SIG-M5 (cell line): ENCODE measurements at places on chromosomes 5 and 9.

- no peak for DNase-seq
Measured at GRCh38 chr5:58795327-58795726, 212.5 kb downstream of the RAB3C start.

- no peak for DNase-seq
Measured at GRCh38 chr5:58649716-58650115, 66.8 kb downstream of the RAB3C start.

DNA sequence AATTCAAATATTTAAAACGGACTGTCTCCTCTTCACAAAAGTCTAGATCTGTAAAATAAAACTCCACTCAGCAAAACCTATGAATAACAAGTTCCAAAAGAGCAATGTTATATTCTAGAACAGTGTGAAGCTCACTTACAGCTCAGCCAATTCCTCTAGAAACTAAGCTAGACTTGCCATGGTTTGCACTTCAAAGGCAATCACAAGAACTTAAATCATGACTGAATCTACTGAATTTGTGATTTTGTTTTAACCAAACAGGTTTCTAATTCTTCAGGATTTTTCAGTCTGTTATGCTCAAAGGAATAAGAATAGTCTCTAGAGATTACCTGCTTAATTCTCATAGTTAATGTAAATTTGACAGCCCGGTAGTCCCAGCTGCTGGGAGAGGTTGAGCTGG is 1.4 kb upstream of the PKD2L2 start:
- no peak for DNase-seq

- DNase-seq = no peak
Measured at GRCh38 chr5:683551-684481, 9.3 kb downstream of the TPPP start.
